Tibial nerve (tissue), 4 donors: ENCODE measurements at places on chromosomes 3 and 15. TPM values are rescaled to one million over a fixed set of nuclear protein-coding genes. Genes with fewer than 3 reads are reported as not detected.

The PLSCR4 gene
- total RNA-seq: 108 TPM

- DNase-seq: no peak
Observed at GRCh38 chr15:70286113-70286806, 188.5 kb upstream of the TLE3 start.

DNA sequence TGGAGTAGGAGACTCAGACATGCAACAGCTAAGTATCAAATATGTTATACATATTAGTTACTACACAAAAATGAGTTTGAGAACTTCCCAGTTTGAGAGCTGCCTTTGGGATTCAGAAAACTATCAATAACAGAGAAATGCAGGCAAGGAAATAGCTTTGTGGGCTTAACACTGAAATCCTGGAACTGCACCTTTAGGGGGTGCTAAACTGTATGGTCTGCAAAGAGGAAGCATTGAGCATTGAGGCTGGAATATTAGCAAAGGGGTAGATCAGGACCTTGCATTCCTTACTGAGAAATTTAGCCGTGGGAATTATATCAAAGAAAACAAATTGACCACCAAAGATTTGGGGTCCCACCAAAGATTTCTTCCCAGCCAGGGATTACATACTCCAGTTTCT, 580.0 kb downstream of the ZNF385D start:
- DNase-seq: no peak

GRCh38 chr3:155949453-155950217, 79.2 kb downstream of the GMPS start:
- no peak for DNase-seq

The ZNF717 gene
- total RNA-seq: 18.6 TPM

The MME gene
- 47.7 TPM for total RNA-seq

The MANF gene
- total RNA-seq: 28.4 TPM

GRCh38 chr3:159159546-159159945, 357.7 kb downstream of the MFSD1 start:
- no peak for DNase-seq

The DUOXA2 gene
- total RNA-seq: not detected

- DNase-seq: no peak
Observed at GRCh38 chr3:125160606-125161371, 51.8 kb downstream of the SLC12A8 start.

DNA sequence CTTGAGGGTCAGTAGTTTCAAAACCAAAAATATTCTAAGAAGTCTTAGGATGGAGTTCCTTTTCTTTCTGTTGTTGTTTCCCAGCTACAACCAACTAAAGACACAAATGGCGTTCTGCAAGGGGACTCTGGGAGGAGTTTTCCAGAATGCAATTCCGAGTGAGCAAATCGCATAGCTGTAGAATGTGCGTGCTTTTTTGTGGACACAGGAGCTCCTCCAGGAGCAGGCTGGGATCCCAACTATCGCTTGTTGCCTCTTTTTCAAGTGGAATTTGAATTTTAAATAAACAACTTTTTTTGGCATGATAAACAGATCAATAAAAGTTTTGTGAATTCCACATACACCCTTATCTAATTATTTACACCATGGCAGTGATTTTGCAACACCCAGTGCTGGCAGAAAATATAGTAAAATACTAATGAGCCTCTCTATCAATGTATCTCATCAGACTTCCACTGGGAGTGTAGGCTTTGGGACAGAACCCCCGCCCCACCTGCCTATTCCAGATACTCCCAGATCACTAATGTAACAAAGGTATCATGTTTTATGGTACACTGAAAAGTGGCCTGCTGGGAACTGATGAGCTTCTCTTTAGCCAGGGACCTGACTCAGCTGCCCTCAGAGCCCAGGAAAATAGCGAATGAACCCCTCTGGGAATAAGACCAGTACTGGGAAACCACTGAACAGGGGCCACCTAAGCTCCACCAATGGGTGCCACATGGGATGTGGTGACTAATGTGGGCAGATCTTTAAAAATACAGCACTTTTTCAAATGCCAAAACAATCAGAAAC, 66.4 kb downstream of the LMCD1 start:
- DNase-seq: no peak

- no peak for DNase-seq
Observed at GRCh38 chr3:191197761-191198306, 1.2 kb upstream of the OSTN start.

- DNase-seq: no peak
Observed at GRCh38 chr3:189369636-189370035, 197.9 kb downstream of the TPRG1 start.

GRCh38 chr15:74790080-74790916, 8.4 kb downstream of the CSK start:
- DNase-seq: peak; percentile 48

The CSTA gene
- total RNA-seq: 1.1 TPM

DNA sequence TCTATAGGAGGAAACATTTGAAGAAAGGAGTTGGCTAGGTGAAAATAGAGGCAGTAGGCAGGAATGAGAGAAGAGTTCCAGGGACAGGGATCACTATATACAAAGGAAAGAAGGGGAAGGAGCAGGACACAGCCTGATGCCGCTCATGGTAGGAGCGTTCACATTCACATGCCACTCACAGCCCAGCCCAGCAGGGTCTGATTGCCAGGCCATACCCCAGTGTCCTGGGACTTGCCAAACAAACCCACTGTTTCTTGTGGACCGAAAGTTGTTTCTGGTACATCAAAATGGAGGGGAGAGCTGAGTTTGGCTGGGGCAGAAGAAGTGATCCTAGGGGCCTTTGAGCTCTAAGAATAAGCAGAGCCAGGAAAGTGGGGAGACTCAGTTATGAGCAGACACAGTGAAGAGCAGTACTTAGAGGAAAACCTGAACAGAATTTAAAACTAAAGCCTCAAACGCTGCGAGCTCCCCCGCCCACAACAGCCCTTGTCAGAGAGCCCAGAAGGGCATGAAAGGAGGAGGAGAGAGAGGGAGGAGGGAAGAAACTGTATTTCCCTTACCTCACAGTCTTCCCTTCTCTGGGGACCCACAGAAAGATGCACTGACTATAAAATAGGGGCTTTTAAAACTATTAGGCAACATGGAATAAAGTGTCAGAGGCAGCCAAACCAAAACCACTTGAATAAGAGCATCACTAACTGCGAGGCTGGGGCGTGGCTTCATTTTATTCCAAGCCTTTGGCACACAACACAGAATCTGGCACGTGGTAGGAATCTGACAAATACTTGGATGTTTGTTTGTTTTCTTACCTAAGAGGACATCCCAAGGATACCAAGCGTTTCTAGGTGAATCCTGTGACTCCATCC, 129.0 kb downstream of the RPL22L1 start:
- peak; percentile 86 for DNase-seq

DNA sequence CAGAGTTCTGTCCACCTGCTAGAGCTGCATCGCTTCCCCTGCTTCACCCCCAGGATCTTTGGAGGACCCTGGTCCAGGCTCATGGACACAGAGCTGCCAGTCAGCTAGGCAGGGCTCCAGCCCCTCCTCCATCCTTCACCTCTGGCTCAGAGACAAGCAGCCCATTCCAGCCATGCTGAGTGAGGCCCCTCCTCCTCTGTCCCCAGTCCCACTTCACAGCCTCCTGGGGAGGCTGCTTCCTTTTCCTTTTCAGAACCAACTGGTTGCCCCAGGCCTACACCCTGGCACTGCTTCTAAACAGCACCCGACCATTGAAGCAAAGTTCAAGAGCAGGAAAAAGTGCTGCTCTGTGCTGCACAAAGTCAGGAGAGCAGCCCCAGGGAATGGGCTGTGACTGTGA, 22.2 kb downstream of the IQSEC1 start:
- DNase-seq: no peak

- DNase-seq: no peak
Observed at GRCh38 chr3:54127499-54128056, 5.2 kb downstream of the CACNA2D3 start.

The EFCAB12 gene
- total RNA-seq: 0.63 TPM

- no peak for DNase-seq
Observed at GRCh38 chr3:158569794-158570193, 1.2 kb upstream of the MLF1 start.

DNA sequence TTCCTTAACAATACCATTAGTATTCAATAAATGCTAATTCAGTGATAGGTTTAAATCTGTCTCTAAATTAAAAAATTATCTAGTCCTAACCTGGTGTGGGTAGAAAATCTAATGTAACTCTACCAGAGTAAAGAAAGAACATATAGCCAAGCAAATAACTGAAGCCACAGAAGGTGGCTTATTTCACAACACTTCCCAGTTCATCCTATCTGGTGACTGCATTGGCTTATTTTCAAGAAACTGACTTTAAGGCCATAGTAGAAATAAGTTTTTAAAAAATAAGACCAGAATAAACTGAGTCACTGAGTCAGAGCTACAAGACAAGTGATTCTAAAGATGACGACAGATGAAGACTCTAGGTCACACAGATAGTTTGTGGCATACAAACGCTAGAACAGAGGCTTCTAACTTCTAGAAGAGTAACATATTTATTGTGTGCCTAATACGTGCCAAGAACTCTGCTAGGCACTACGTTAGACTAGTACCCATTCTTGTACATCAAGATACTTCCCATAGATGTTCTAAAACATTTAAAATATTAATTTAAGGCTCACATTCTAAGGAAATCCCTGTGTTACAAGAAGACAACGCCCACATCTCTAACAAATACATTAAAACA, 25.9 kb downstream of the TMCC1 start:
- DNase-seq: no peak

The SAMMSON gene
- 3.1 TPM for total RNA-seq

DNA sequence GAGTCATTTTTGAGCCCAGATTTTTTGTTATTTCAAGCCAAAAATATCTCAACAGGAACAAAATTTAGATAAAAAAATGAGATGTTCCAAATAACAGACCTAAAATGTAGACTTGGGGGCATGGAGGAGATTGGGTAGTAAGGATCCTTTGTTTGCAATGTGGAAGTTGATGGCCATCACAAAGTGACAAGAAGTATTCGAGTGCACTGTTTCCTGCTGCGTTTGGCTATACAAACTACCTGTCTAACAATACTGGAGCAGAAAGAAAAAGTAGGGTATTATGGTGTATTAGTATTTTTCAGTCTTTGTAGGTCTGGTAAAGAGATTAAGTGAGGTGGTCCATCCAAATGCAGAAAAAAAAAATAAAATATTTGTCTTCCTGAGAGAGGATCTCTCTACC, 284.2 kb downstream of the C3orf38 start:
- no peak for DNase-seq

The AZI2 gene
- total RNA-seq: 89.2 TPM

- no peak for DNase-seq
Observed at GRCh38 chr3:135018149-135018923, 223.3 kb downstream of the EPHB1 start.
